ENCODE measurements at places on chromosomes 1 and 21.

GRCh38 chr21:37281579-37281978, 14.4 kb upstream of the VPS26C start:
- no peak for DNase-seq

- no peak for DNase-seq
Observed at GRCh38 chr1:154463512-154463990, 38.5 kb upstream of the TDRD10 start.

DNA sequence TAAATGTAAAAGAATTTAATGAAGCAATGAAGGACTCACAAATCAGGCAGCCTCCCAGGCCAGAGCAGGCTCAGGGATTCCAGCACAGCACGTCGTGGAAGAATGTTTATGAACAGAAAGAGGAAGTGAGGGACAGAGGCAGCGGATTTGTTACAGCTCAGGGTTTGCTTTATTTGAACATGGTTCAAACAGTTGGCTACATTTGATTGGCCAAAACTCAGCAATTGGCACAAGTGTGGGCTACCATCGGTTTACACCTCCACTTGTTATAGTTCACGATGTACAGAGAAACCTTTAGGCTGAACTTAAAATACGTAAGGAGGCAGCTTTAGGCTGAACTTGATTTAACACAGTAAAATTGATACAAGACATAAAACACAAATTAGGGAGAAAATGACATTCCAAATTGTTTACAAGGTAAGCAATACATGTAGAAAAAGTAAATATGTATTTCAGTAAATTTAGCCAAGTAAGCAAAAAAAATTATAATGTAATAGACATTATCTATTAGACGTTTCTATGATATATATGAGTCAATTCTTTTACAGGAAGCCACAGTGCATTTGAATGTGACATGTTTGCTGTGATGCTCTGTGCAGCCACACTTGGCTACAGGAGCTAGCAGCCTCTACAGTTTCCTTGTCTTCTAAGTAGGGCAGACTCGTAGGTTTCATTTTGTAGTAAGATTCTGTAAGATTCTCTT, 126.5 kb downstream of the ADSS2 start:
- no peak for DNase-seq

DNA sequence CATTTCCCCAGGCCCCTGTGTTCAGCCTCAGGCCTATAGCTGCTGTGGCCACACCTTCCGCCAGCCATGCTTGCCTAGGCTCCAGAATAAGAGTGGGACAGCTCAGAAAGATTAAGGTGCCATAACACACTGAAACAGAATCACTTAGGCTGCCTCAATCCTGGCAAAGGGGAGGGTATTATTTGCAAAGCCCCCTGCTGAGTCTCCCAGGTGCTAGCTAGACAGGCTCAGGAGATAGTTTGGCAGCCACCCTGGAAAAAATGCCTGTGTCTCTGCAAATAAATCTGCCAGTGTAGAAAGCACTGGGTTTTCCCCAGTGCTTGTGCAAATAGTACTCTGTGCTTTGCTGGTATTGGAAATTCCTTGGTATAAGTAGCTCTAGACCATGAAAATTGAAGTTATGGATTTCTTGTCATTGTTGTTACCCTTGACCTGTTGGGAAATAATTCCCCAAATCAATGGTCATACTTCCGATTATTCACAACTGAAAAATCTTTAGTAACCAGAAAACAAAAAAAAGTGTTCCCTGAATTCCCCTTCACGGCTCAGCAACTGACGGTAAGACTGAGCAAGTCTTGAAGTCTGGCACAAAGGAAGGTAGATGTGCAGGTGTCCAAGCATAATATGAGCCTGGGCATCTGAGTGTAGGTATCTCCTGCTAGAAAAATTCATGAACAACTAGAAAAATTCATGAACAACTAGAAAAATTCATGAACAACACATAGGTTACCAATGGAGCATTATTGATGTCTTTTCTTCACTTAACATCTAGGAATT, 56.9 kb downstream of the PROX1 start:
- no peak for DNase-seq

DNA sequence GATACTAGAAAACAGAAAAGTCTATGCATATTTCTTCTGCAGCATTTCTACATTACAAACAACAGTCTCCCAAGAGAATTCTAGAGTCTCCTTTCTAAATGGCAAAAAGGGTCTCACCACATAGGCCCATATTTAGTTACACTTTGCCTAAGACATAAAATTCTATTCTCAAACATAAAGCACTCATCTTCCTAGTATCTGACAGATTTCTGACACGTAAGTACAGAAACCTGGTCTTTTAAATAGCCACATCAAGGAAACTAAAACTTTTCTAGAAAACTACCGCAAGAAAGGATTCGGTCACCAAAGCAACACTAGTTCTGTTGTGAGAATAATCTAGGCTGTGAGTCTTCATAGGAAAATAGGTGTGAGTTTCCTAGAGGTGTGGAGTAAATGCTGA, 33.6 kb upstream of the CTSK start:
- DNase-seq = no peak

DNA sequence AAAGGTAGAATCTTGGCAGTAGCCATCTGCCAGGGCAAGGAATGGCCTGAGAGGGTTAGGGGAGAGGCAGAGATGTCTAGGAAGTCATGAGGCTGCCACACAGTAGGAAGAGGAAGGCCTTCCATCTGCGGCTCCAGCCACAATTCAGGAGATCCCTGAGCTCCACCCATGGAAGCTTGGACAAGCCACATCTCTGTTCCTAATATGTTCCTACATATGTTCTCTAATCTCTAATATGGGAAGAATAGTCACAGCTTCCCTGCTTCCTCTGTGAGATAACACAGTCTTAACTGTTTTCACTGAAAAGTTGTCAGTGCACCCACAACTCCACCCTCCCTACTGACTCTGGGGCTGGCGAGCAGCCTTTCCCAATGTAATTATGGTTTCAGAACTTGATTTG, 109.5 kb downstream of the CDC7 start:
- DNase-seq = no peak

DNA sequence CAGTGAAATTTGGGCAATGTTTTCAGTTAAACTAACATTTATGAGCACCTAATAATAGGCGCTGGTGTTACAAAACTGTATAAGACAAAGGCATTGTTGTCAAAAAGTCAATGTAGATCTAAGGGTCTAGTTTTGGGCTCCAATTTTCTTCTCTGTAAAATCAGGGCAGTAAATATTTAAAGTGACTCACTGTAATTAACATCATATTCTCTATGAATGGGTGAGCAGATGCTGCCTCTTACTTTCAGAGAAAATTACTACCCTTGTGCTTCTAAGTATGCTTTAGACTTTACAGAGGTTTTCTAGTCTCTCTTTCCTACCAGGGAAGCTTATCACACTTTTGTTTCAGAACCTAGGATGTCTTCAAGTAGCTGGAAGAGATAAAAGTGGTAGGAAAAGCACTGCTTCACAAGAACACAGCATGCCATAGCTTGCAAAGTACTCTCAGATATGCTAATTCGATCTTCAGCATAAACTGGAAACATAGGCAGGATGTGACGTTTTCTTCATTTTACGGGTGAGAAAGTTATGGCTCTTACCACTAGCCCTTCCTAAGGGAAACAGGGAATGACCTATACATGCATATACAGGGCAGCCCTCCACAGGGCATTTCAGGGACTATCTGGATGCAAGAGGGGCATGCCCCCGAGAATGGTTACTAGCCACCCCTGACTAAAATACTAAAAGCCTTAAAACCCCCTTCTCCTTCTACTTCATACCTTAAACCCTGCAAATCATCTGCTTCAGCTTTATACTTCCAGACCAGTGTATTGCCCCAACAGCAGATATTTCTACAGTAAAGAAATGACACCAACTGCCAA, 2.6 kb downstream of the C1orf116 start:
- DNase-seq = peak; percentile 88

GRCh38 chr21:36509973-36510664, 30.2 kb upstream of the CLDN14 start:
- DNase-seq = peak; percentile 69

DNA sequence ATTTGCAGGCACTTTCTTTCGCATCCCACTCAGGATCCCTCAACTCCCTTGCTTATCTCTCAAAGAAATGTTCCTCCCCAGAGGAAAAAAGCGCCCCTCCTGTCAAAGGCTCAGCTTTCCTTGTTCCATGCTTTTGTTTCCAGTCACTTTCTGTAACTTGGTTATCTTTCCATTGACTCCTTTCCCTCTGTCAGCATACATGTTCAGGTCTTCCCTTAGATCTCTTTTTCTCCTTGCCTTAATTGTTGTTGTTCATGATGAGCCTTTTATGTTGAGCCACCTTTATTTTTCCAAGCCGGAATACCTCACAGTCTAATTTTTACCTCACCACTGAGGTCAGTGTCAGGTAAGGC, 46.5 kb upstream of the PODN start:
- DNase-seq = no peak

Measured in bronchial epithelial cell (primary cell).